ENCODE measurements at places on chromosomes 4 and X.
A peak's percentile ranks its signal among the peaks of the same experiment; 100 is the strongest.

- DNase-seq: no peak
These were observed 199.9 kb downstream of the SHOX start for GRCh38 chrX:830532-830931.

GRCh38 chrX:12210196-12210815 lies 72.0 kb downstream of the FRMPD4 start:
- DNase-seq: peak; percentile 70

DNA sequence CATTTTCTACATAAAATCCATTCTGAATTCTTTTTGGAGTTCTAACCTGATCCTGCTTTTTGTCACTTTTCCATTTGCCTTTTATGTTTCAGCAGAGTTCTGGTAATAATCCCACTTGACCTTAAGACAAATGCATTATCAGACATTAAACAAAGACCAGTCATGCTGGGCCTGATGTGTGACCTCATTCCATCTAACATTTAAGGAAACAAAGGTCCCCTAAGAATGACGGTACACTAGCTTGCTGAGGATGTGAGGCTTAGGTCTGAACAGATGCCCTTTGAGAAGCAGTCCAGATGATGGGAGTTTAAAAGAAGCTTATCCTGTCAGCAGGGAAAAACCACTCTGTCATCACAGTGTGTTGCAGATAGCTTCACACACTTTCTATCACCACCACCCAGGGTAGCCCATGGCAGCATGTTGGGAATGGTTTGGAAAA lies 38.1 kb upstream of the PDE5A start:
- no peak for DNase-seq

DNA sequence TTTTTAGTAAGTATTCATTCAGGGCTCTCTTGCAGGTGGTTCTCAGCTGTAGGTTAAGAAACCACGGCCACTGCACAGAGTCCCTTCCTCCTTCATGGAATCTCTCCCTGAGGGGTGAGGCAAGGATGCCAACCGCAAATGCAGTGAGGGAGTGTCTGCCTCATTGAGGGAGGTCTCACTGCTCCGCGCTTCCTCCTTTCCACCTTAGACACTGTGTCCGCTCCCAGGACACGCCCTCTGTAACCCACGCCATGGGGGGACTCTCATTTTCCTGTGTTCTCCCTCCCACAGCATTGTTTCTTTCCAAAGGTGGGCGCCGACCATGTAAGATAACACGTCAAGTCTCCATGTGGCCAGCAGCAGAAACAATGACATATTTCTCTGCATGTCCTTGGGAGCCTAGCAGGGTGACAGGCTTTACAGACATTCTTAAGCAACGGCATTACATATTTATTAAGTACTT lies 63.2 kb downstream of the SEPSECS start:
- DNase-seq: no peak

- DNase-seq: no peak
These were observed 75.8 kb downstream of the EVC2 start for GRCh38 chr4:5632571-5632970.

GRCh38 chrX:39203427-39203826 lies 402.2 kb downstream of the MID1IP1 start:
- DNase-seq: no peak

GRCh38 chr4:71558248-71558647 lies 219.4 kb downstream of the SLC4A4 start:
- no peak for DNase-seq

- DNase-seq: peak; percentile 35
These were observed 154.9 kb downstream of the STK32B start for GRCh38 chr4:5206016-5206790.

DNA sequence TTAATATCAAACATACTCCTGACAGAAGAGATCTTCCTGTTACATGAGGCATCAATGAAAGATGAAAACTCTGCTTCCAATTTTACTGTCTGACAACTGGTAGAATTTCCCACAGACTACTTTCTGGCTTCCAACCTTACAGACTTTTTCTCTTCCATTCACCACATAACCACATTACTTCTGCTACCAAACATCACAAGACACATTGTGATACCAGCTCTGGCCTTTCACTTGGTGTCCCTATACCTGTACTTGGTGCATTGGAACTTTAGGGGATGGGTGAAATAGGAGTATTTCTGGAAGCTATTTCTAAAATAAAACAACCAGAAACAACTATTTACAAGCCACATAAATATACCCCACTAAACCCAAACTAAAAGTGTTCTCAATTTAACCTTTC lies 20.5 kb downstream of the AMTN start:
- no peak for DNase-seq

DNA sequence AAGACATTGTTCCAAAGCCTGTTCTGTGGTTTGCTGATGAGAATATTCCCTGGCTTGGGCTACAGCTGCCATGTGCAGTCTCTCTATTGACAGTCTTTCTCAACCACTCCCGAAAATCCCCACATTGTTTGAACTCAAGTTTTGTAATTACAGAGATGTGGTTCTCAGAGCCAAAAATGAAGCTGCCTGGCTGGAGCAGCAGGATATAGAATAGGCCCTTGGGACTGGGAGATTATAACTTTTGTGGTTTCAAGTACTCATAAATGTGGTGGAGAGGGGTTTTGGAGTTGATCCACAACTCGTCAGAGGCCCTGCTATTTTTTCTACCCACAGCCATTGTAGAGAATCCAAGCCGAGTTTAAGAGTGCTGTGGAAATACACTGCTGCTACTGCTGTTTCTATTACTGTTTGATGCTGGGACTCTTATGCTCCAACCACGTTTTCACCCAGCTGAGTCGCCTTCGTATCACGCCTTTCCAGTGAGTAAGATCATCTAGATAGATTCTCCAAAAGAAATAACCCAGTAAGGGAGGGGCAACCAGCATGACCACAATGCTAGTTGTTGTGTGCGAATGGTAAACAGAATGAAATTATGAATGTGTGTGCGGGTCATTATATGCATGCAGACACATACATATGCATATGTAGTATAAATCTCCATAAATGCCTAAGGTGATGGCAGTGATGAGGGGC lies 57.1 kb upstream of the ATXN3L start:
- peak; percentile 97 for DNase-seq

DNA sequence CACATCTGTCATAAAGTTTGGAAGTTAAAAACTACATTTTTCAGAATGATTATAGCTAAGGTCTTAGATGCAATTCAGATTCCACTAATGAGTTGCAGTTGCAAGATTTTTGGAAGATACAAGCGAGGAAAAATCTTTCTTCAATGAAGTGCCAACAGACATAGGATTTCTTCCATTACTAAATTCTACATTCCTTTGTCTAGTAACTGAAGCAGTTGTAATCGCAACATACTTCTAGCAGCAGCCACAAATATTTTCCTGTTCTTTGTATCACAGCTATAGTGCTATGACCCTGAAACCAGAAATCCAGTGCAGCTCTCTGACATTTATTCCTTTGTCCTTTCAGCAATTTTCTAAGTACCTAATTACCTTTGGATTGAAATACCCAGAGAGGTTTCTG lies 225.2 kb upstream of the SLIT2 start:
- DNase-seq: peak; percentile 41

GRCh38 chr4:7607156-7607910 lies 172.6 kb upstream of the PSAPL1 start:
- DNase-seq: no peak

DNA sequence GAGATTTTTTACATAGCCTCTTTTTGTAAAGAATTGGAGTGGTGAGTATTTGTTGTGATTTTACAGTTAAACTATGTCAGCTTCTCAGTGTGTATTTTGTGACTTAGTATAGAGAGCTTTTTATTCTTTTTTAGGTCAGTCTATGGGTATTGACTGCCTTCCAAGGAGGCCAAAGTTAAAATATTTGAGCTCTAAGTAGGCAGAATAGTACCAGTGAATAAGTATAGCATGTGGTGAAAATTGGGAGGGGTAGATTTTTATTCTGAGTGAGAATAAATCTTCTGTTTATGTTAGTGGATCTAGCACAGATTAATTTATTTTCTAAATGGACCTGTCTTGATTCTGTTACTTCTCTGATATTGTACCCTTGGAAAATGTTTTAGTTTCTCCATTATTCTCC lies 37.5 kb downstream of the HERC3 start:
- peak; percentile 53 for DNase-seq

GRCh38 chr4:125432078-125432477 lies 117.3 kb downstream of the FAT4 start:
- peak; percentile 54 for DNase-seq

DNA sequence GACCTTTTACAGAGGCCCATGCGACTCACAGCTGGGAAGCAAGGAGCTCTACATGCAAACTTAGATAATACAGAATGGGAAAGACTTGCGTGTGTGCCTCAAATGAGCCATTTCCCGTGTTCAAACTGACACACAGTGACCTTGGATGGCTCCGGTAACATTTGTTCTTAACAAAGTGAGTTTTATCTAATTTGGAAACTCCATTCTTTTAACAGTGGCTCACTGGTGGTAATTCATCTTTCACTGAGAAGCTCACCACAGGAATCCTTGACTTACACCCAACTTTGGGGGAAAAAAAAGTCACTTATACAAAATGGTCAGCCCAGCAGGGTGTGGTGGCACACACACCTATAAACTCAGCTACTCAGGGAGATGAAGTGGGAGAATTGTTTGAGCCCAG lies 190.6 kb downstream of the LDB2 start:
- peak; percentile 33 for DNase-seq

DNA sequence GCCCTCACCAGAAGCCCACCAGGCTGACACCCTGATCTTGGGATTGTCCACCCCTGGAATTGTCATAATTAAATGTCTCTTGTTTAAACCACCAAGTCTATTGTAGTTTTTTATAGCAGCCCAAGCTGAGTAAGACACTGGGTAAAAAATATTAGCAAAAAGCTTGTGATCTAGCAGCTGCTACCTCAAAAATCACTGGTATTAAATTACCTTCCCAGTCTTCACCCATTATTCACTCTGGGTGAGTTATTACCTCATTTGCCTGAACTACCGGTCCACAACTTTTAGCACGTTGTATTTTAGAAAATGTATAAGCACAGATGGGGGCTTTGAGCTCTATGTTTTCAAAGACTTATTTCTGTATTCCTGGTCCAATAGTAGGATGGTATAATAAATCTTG lies 12.0 kb upstream of the TRIM61 start:
- no peak for DNase-seq

- DNase-seq: peak; percentile 52
These were observed 3.7 kb downstream of the LIMCH1 start for GRCh38 chr4:41541687-41542094.

DNA sequence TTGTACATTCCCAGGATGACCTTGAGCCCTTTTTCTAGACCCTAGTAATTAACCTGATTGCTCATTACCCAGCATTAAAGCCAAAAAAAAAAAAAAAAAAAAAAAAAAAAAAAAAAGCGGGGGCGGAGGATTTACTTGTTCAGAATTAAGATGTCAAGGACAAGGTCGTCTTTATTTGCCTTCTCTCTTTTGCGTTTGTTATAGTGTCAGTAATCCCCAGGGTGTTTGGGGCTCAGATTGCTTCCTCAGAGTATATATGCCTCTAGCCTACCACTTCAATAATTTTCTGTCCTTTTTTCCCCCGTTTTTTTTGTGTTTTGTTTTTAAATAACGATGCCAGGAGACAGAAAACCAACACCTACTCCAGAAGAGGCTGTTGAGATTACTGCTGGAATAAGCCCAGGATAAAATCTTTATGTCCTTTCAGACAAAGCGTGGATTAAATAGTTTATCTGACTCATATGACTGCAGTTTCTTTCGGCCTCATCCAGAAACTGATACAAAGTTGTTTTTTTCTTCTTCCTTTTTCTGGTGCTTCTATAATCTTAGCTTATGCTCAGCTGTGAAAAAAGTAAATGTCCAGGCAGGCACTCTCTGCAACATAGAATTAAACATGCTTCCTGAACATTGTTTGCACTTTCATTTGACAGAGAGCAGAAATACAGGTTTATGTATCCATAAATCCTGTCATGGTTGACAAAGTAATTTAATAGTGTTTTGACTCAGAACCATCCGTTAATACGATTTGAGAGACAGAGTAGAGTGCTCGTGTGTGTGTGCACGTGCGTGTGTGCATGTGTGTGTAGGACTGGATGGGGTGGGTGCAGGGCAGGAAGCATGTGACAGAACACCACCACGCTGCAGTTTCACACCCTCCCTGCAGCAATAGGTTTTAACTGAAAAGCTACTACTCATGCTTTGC lies 138.6 kb downstream of the AFF1 start:
- DNase-seq: peak; percentile 44

- no peak for DNase-seq
These were observed 103.7 kb downstream of the CEP135 start for GRCh38 chr4:56052481-56052880.

DNA sequence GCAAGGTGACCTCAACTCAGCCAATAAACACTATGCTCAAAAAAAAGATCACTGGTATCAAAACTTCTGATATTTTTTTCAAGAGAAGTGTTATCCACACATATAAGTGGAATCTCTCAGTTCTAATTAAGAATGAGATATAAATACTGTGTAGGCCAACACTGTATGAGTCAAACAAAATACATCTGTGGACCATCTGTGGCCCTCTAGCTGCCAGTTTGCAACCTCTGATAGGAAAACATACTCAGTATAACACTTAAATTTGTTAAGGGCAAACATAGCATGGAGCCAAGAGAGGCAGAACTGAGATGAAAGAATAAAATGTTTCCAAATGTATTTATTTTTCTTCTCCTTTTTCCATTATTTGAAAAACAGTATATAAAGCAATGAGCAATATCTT lies 377.3 kb downstream of the ARAP2 start:
- no peak for DNase-seq

DNA sequence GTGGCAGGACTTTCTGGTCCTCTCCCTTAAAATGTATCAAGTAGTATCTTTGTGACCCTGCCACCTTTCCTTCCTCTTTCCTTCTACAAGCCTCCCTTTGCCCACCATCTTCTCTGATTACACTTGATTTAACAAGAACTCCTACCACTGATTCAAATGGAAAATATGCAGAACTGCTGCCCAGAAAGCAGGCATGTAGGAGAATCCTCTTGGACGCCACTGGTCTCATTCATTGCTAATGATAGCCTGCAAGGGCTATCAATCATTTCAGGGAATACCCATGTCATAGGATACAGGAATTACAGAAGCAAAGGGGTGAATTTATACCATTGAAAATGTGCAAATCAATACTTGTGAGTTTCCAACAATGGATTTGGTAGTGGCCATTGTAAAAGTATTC lies 294.6 kb upstream of the NRK start:
- DNase-seq: no peak

DNA sequence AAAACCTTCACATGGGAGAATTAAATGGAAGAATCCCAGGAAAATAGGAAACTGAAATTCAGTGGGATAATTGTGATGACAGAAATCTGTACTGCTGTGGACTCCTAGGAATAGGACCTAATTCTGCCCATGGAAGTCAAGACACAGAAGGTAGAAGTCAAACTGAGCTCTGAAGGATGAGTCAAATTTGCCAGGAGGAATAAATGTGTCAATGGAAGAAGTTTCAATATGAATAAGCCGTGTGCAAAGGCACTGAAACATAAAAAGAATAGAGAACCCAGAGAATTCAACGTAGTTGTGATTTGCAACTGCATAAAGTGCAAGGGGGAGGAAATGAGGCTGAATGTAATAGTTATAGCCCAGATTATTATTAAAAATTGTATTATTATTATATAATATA lies 11.6 kb downstream of the ENAM start:
- no peak for DNase-seq
